ENCODE measurements at places on chromosomes 12 and 14. TPM values are rescaled to one million over a fixed set of nuclear protein-coding genes. Genes with fewer than 3 reads are reported as not detected.

Gene GCN1
- total RNA-seq, result 110 TPM

DNA sequence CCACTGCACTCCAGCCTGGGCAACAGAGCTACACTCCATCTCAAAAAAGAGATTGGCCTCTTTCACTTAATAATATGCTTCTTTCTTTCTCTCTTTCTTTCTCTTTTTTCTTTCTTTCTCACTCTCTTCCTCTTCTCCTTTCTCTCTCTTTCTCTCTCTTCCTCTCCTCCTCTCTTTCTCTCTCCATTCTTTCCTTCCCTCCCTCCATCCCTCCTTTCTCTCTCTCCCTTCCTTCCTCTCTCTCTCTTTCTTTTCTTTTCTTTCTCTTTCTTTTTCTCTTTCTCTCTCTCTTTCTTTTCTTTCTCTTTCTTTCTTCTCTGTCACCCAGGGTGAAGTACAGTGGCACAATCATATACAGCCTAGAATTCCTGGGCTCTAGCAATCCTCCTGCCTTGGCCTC lies 38.4 kb downstream of the IRF2BPL start:
- no peak for DNase-seq
- no peak overlapping the region for H3K4me3 ChIP-seq
- peaks cover 1% of the 10 kb centered on the region for H3K36me3 ChIP-seq

Gene CPM
- 1.2 TPM for total RNA-seq

DNA sequence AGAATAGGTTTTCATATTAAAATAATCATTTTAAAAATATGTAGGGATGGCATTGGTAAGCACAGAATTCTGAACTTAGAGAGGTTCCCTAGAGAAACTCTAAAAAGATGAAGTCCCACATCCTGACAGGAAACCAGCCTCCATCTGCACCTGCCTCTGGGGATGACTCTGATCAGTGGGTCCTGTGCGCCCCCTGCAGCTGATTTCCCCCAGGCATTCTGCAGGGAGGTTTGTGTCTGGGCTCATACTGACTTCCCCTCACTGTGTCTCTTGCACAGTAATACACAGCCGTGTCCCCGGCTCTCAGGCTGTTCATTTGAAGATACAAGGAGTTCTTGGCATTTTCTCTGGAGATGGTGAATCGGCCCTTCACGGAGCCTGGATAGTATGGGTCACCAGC lies 602.9 kb downstream of the TMEM121 start:
- no peak overlapping the region for H3K27ac ChIP-seq
- peaks cover 24% of the 10 kb centered on the region for H3K4me1 ChIP-seq
- no peaks in the 10 kb centered on the region for H3K36me3 ChIP-seq
- H3K4me3 ChIP-seq, result no peak overlapping the region
- peak; percentile 57 for DNase-seq

Gene CBLN3
- 3.8 TPM for total RNA-seq

Gene IPO4
- 33.0 TPM for total RNA-seq

- H3K36me3 ChIP-seq, result peaks cover 19% of the 10 kb centered on the region
- DNase-seq, result no peak
- no peak overlapping the region for H3K4me3 ChIP-seq
- H3K27ac ChIP-seq, result no peak overlapping the region
- no peaks in the 10 kb centered on the region for H3K27me3 ChIP-seq
- peaks cover 14% of the 10 kb centered on the region for H3K4me1 ChIP-seq
These were observed 15.5 kb downstream of the COX14 start for GRCh38 chr12:50127546-50127945.

Gene SYCP3
- total RNA-seq, result 1.1 TPM

Gene DAO
- total RNA-seq, result not detected

- H3K4me3 ChIP-seq, result no peak overlapping the region
- H3K27ac ChIP-seq, result no peak overlapping the region
- H3K4me1 ChIP-seq, result peaks cover 5% of the 10 kb centered on the region
- no peaks in the 10 kb centered on the region for H3K36me3 ChIP-seq
- peaks cover 11% of the 10 kb centered on the region for H3K27me3 ChIP-seq
- no peak for DNase-seq
These were observed 773.1 kb upstream of the TBX3 start for GRCh38 chr12:115456946-115457689.

- no peak for DNase-seq
- peaks cover 8% of the 10 kb centered on the region for H3K36me3 ChIP-seq
- H3K4me1 ChIP-seq, result peaks cover 4% of the 10 kb centered on the region
These were observed 12.0 kb downstream of the CATSPERB start for GRCh38 chr14:91719839-91720238.

DNA sequence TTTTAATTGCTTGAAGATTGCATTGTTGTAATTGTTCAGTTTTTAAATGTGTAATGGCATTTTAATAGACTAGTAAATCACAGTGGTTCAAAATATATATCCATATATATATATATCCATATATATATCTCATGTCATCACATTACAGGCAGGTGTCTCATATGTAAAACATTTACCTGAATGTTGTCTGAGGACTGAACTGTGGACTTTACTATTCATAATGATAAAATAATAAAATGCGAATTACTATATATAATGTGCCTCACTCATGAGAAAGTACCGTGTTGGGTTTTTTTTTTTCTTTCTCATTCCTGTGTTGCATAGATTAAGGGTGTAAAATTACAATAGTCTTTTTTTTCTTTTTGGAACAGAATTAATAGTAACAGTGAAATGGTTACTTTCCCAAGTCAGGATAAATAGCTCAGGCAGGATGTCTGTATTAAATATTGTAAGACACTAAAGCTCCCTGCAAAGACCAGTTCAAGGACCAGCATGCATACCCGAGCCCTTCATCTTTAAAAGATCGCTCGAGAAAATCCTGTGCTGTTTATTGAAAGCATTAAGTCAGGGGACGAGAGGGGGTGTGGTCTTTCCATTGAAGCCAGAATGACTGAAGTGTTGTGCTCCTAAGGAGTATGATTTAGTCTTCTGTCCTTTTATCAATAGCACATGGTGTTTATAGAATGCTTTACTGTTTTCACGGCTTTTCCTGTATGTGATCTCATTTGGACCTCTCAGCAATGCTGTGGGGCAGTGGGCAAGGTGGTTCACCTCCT lies 173.5 kb downstream of the CRADD start:
- peak overlapping the region; percentile 87 for H3K27ac ChIP-seq
- peaks cover 10% of the 10 kb centered on the region for H3K27me3 ChIP-seq
- peaks cover 59% of the 10 kb centered on the region for H3K4me1 ChIP-seq

DNA sequence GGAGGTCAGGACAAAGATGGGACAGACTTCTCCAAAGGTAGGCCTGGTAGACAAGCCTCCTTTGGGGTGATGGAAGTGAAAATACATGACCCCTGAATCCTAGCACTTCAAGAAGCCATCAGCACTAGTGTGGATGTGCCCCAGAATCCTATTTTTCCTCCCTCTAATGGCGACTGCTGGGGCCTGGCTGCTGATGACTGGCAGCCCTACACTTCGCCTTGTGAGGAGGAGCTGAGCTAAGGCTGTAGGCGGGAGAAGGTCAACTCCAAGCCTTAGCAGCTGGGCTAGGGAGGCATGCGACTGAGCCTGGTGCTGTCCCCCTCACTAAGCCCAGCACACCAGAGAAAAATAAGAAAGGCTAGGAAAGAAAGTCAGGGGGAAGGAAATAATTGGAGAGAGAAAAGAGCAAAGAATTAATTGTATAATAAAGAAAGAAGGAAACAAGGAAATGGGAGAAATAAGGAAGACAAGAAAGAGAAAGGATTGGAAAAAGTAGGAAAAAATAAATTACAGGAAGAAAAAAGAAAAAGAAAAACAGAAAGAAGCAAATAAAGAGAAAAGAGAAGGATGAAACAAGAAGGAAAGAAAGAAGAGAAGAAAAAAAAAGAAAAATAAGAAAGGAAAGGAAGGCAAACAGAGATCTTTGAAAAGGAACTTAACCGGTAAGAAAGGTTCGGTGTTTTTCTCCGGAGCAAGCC lies 4.7 kb upstream of the HOXC10 start:
- H3K36me3 ChIP-seq, result no peaks in the 10 kb centered on the region
- DNase-seq, result no peak
- no peak overlapping the region for H3K4me3 ChIP-seq
- peaks cover 98% of the 10 kb centered on the region for H3K27me3 ChIP-seq

GRCh38 chr12:117889098-117889497 lies 79.7 kb downstream of the KSR2 start:
- H3K4me1 ChIP-seq, result no peaks in the 10 kb centered on the region
- no peak overlapping the region for H3K27ac ChIP-seq

DNA sequence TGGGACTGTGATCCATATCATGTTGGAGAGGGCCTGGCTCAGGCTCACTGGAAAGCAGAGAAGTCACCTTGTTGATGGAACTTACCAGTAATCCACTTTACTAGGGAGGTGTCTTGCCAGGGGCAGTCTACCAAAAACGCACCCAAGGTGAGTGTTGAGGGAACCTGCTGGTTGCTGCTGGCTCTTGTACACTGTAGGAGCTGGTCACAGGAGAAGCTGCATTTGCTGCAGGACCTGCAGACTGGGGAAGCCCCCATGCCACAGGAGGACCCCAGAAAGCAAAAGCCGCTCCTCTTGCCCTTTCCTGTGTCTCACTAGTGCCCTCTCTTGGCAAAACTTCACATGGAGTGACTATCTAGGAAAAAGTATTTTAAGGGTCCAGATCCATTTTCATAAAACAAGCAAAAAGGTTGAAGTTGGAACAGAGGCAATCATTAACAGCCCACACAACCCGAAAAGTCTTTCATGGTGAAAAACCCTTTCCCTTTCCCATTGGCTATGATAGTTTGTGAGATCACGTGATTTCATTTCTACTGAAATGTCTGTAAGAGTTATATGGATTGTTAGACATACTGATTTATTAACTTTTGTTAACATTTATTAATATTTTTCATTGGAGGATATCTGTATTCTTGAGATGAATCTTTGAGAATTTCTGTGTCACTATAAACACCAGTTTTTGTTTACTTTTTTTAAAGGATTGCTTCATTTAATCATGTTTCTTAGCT lies 59.2 kb downstream of the RASSF8 start:
- no peak overlapping the region for H3K27ac ChIP-seq
- H3K36me3 ChIP-seq, result no peaks in the 10 kb centered on the region
- H3K27me3 ChIP-seq, result peaks cover 8% of the 10 kb centered on the region
- no peaks in the 10 kb centered on the region for H3K4me1 ChIP-seq

DNA sequence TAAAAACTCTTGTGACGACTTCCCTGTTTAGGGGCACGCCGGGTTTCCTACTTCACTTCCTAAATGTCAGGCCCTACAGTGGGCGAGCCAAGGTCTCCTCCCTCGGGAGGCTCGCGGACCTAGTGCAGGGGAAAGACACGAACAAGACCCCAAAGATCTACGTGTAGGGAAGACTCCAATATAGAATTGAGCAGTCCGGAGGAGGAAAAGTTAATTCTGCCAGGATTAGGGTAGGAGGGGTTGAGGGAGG lies 564 bp downstream of the ATXN3 start:
- no peaks in the 10 kb centered on the region for H3K27me3 ChIP-seq
- H3K4me1 ChIP-seq, result peaks cover 27% of the 10 kb centered on the region
- peak overlapping the region; percentile 88 for H3K27ac ChIP-seq
- DNase-seq, result no peak
- peaks cover 2% of the 10 kb centered on the region for H3K36me3 ChIP-seq

GRCh38 chr14:26594148-26594547 lies 3.7 kb downstream of the NOVA1 start:
- H3K36me3 ChIP-seq, result no peaks in the 10 kb centered on the region
- DNase-seq, result no peak
- peaks cover 25% of the 10 kb centered on the region for H3K27me3 ChIP-seq
- no peak overlapping the region for H3K4me3 ChIP-seq
- H3K27ac ChIP-seq, result no peak overlapping the region

Gene CYP27B1
- total RNA-seq, result 2.6 TPM

- no peak overlapping the region for H3K4me3 ChIP-seq
- H3K27me3 ChIP-seq, result peaks cover 11% of the 10 kb centered on the region
- no peak overlapping the region for H3K27ac ChIP-seq
- no peaks in the 10 kb centered on the region for H3K4me1 ChIP-seq
- no peaks in the 10 kb centered on the region for H3K36me3 ChIP-seq
- no peak for DNase-seq
These were observed 48.7 kb upstream of the WSCD2 start for GRCh38 chr12:108080363-108080762.

DNA sequence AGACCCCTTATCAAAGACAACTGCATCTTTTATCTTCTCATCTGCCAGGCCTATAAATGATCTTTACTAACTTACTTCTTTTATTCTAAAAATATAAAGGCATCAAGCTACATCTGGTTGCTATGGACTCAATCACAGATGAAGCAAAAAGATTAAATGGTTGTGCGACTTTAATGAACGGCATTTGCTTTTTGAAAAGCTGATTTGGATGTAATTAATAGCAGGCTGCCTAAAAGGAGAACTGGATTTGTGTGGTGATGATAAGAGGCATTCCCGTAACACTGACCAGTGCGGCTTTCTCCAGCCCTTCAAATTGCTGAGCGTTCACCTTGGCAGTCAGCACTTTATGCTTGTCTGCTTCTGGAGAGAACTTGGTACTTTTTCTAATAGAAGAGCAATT lies 103.8 kb downstream of the ARMH4 start:
- no peaks in the 10 kb centered on the region for H3K36me3 ChIP-seq
- H3K4me3 ChIP-seq, result no peak overlapping the region
- no peaks in the 10 kb centered on the region for H3K27me3 ChIP-seq
- no peak overlapping the region for H3K27ac ChIP-seq

Gene PPP4R3A
- 138 TPM for total RNA-seq

Gene FBXW8
- 14.1 TPM for total RNA-seq

Gene SDR9C7
- not detected for total RNA-seq

- no peaks in the 10 kb centered on the region for H3K27me3 ChIP-seq
- no peak overlapping the region for H3K4me3 ChIP-seq
- peaks cover 3% of the 10 kb centered on the region for H3K4me1 ChIP-seq
- peaks cover 19% of the 10 kb centered on the region for H3K36me3 ChIP-seq
- no peak for DNase-seq
These were observed 42.0 kb downstream of the AREL1 start for GRCh38 chr14:74670726-74671411.

Gene AICDA
- not detected for total RNA-seq

DNA sequence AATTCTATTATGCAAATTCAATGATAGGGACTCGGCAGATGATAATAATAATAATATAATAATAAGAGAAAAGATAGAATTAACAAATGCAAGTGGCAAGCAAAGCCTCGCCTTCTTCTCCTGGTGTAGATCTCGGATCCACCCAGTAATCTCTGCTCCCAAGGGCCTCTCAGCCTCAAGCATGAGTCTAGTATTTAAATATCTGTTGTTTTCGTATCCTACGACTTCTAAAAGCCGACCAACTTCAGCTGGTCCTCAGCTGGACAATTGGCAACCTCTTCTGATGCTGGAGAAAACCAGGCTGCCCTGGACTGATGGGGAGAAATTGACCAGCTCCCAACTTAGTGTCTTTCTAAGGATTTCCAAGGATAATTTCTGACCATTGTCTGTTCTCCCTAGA lies 14.0 kb upstream of the MAP1LC3B2 start:
- peaks cover 2% of the 10 kb centered on the region for H3K27me3 ChIP-seq
- no peak overlapping the region for H3K27ac ChIP-seq
- no peak for DNase-seq
- H3K4me1 ChIP-seq, result peaks cover 9% of the 10 kb centered on the region

- H3K36me3 ChIP-seq, result no peaks in the 10 kb centered on the region
- no peak overlapping the region for H3K27ac ChIP-seq
- no peaks in the 10 kb centered on the region for H3K4me1 ChIP-seq
- DNase-seq, result no peak
- no peak overlapping the region for H3K4me3 ChIP-seq
These were observed 8.8 kb downstream of the BDKRB1 start for GRCh38 chr14:96264853-96265252.

All from activated naive CD8-positive, alpha-beta T cell treated with anti-CD3 and anti-CD28 coated beads, Interleukin-2, amount 10 ng/mL, durations not matched to agents 7 days and 5 days (primary cell).